Fibroblast of skin of right quadriceps (primary cell): ENCODE measurements at places on chromosomes 4 and X.
A peak's percentile ranks its signal among the peaks of the same experiment; 100 is the strongest.

DNA sequence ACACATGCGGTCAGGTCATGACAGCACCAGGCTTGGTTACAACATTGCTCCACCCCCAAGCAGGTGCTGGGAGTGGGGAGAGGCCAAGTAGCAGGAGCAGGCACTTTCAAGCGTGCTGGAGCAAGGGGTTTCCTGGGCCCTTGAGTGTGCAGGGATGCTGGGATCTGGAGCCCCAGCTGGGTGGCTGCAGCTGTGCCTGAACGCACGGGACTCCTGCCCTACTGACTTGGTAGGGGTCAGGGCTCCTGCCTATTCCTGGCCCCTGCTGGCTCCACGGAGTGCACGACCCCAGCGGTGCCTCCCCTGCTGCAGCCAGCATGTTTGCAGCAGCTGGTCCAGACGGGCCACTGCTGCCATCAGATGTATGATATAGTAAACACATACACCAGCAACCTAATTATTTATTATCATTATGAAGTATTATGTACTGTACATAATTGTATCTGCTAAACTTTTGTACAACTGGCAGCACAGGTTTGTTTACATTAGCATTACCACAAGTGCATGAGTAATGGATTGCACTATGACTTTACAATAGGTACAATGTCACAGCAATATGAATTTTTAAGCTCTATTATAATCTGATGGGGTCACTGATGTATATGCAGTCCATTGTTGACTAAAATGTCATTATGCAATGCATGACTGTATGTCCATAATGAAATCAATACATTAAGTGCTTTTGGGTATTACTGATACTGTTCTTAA lies 620.6 kb downstream of the RAPGEF2 start:
- no peak for DNase-seq

DNA sequence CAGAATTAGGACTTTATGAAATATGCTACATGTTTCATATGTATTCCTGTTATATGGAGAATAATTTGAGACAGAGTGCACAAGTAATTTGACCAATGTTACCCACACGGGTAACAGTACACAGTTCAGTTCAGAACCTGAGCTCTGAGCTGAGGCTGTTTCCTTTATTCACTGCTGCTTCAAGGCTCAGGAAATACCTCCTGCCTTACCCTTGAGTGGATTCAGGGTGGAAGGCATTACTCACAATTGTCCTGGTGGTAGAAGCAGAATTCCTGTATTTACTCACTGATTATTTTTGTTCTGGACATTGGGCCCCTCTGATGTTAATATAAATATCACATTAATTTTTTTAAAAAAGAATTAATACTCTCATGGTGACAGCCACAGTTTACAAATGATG lies 73.5 kb upstream of the CAMK2D start:
- DNase-seq = peak; percentile 74

DNA sequence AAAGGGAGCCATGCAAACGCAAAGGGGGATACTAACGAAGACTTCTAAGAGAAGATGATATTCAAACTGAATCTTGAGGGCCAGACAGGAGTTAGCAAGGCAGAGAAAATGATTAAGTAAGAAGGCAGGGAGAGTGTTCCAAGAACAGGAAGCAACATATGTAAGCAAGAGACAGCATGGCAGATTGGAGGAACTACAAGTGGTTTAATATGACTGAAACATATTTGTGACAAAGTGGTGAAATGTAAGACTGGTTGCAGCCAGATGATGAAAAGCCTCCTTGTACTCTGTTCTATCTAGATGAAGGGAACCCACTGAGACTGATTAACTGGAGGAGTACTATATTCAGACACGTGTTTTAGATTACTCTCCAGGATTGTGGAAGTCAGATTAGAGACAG lies 116.6 kb upstream of the DIAPH2 start:
- no peak for DNase-seq

DNA sequence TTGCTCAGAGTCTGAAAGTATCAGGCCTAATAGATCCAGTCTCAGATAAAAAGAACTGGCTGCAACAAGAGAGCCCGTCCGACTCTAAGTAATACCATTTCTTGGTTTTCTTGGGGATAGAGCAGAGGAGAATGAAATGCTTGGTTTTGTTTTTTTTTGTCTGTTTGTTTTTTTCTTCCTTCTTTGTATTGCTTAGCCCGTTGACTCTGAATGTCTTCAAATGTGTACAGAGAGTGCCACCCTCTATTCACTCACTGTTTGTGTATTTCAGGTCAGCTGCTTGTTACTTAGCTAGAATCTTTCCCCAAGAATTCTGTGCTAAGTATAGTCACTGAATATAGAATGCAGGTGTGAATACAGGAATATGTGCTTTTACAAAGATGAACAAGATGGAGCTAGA lies 5.7 kb upstream of the TMEM156 start:
- no peak for DNase-seq

GRCh38 chrX:41526925-41527324 lies 79.8 kb downstream of the NYX start:
- DNase-seq = peak; percentile 61

DNA sequence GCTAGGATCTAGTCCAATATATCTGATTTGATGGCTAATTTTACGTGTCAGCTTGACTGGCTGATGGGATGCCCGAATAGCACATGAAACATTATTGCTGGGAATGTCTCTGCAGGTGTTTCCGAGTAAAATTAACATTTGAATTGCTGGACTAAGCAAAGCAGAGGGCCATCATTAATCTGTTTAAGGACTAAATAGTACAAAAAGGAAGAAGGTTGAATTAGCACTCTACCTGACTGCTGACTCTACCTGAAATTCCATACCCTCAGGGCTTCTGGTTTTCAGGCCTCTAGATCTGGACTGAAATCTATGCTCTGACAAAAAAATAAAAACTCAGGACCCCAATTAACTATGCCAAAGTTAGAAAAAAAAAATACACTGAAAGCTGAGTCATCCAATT lies 1021.9 kb downstream of the FAM133A start:
- no peak for DNase-seq

GRCh38 chr4:39363773-39364393 lies 2.3 kb downstream of the RFC1 start:
- DNase-seq = no peak

GRCh38 chr4:99661907-99662306 lies 4.3 kb upstream of the C4orf54 start:
- no peak for DNase-seq

- no peak for DNase-seq
These were observed 33.2 kb downstream of the CEP44 start for GRCh38 chr4:174316954-174317353.

DNA sequence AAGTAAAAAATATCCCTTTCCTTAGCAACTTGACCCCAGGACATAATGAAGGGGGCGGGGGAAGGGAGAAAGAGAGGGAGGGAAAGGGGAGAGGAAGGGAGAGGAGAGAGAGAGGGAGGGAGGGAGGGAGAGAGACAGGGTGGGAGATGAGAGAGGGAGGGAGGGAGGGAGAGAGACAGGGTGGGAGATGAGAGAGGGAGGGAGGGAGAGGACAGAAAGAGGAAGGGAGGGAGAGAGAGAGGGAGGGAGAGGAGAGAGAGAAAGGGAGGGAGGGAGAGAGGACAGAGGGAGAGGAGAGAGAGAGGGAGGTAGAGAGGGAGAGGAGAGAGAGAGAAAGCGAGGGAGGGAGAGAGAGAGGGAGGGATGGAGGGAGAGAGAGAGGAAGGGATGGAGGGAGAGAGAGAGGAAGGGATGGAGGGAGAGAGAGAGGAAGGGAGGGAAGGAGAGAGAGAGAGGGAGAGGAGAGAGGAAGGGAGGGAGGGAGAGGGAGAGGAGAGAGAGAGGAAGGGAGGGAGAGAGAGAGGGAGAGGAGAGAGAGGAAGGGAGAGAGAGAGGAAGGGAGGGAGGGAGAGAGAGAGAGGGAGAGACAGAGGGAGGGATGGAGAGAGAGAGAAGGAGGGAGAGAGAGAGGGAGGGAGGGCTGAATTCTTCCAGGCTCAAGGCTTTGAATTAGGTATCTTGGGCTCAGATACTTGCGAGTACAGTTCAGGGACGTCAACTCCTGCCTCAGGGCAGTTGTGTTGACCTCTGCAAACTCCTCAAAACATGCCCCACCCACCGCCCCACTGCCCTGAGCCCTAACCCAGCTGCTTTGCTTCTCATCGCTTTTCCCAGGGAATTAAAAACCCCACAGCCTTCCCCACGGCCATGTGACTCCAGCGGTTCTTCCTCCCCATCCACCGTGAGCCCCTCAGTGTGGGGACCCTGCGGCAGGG lies 40.0 kb upstream of the ADRA2C start:
- DNase-seq = no peak

DNA sequence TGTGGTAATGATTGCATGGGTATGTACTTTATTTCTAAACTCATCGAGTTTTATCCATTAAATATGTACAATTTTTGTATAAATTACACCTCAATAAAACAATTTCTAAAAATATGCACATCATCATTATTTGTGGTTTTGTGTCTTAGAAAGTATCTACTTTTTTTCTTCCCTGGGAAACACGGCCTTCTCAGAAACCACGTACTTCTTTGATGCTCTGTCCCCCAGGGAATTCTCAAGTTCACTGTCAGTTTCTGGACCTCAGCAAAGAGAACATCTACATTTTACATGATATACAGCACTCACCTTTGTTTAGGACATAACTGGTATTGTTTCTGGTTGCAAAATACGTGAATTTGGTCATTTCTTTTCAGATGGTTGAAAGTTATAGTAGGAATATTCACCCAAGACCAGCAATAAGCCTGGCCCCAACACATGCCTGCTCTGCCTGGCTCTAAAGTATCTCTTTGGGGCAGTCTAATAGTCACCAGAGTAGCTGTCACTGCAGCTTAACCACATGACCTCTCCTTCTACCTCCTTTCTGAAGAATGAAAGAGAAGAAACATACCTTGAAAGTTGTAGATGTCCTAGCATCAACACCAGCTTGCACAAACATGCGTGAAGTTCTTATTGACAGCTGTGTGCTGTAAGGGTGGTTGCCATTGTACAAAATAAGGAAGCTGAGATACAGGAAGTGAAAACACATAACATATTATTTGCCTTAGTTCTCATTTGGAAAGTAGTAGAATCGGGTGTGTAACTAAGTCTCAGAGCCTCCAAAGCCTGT lies 48.4 kb upstream of the SPANXN4 start:
- DNase-seq = no peak

DNA sequence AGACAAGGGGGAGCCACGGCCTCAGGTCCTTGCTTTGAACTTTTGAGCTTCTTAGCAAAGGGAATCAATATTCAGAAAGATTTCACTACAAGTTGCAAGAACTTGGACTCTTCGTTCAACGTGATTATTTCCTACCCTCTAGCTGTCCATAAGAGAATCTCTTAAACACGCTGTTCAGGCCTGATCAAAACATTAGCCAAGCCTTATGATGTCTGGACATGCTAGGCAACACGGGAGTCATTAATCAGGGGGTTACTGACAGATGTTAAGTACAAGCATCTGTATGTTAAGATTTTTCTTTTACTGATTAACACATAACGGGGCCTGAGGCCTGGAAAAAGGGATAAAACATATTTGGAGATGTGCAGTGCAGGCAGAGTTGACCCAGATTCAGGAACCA lies 138.9 kb upstream of the IL1RAPL2 start:
- no peak for DNase-seq

DNA sequence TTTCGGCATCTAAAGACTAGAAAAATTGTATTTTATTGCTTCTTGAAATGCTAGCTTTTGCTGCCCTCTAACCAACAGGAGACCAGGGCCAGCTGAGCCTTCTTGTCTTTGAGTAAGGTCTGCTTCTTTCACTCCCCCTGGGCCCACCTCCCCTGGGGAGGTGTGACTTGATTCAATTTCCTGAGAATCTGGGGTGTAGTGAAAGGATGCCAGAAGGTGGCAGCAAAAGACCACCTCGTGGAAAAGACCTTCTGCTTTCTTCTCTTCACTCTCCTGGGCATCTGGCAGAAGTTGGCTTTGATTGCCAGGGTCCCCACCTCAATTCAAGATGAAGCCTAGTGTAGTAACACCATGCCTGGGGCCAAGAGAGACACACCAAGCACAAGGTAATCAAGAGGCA lies 96.5 kb upstream of the MAOA start:
- DNase-seq = peak; percentile 4

DNA sequence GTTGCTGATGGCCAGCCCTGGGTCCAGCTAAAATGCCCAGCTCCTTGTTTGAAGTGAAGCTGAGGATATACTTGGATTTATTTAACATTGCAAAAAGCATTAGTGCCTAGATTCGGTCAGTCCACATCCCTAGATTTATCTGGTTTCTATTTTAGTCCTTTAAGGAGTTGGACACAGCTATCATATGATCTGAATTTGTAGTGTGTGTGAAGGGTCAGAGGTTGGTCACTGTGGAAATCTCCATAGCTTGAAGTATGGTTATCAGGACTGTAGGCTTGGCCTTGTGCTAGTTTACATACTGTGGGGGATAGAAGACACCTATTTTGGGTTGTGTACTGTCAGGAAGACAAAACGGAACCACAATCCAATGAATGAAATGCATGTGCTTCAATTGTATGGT lies 28.8 kb downstream of the NLGN3 start:
- DNase-seq = no peak

DNA sequence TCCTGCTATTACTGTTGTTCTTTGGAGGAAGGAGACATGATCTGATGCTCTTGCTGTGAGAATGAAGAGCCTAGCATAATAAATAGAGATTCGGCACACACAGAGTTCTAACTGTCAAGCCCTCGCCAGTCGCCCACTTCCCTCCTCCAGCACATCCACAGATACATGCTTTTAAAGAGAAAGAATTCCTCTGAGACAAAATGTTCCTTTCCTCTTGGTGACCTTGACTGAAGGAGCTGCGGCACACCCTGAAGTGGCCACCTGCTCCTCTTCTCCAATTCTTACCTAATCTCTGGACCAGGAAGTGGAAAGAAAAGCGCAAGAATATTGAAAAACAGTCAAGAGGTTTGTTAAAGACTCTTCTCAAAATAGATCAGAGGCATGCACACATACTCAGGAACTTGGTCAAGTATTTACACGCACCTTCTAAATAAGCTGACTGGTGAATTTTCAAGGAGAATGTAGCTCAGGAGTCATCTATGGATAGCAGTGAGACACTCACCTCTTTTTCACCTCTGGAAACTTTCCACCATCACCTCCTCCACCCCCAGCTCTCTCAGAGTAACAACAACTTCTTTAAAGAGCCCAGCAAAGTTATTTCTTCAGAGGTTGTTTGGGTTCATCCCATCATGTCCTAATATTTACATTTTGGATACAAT lies 95.4 kb downstream of the PARM1 start:
- DNase-seq = no peak

GRCh38 chrX:26203561-26203960 lies 11.3 kb downstream of the MAGEB6 start:
- DNase-seq = no peak
